ENCODE measurements at places on chromosomes 13 and 19.
A peak's percentile ranks its signal among the peaks of the same experiment; 100 is the strongest.

DNA sequence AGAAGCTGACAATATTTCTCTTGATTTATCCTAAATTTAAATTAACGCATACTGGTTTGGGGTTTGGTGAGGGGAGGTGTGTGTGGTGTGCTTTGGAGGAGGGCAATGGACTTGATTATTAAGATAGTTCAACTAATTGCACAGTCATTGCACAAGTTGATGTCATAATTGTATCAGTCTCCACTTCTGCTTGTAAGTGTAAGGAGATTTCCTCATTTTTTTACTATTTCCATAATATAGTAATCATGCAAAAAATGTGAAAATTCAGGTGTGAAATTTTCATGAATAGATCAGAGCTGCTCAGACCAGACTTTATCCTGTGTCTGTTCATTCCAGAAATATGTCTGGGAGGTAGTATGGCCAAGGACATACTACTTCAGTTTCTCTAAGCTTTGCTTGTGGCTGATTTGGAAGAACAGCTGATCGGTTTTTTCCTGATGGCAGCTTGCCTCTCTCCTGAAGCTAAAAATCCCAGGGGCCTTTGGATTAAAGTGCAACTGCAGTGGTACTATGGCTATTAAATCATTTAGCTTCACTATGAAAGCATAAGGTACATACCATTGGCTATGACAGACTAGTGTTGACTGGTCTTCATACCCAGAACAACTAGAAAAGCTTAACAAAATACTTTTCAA lies 201.8 kb upstream of the MIR17HG start:
- DNase-seq = no peak

- DNase-seq = no peak
Measured at GRCh38 chr19:4829001-4829712, 2.4 kb downstream of the TICAM1 start.

GRCh38 chr19:1634938-1635243 lies 17.5 kb downstream of the TCF3 start:
- DNase-seq = no peak

GRCh38 chr13:105349082-105349723 lies 1186.3 kb downstream of the EFNB2 start:
- DNase-seq = no peak

GRCh38 chr19:29086646-29087045 lies 126.3 kb downstream of the UQCRFS1 start:
- no peak for DNase-seq

DNA sequence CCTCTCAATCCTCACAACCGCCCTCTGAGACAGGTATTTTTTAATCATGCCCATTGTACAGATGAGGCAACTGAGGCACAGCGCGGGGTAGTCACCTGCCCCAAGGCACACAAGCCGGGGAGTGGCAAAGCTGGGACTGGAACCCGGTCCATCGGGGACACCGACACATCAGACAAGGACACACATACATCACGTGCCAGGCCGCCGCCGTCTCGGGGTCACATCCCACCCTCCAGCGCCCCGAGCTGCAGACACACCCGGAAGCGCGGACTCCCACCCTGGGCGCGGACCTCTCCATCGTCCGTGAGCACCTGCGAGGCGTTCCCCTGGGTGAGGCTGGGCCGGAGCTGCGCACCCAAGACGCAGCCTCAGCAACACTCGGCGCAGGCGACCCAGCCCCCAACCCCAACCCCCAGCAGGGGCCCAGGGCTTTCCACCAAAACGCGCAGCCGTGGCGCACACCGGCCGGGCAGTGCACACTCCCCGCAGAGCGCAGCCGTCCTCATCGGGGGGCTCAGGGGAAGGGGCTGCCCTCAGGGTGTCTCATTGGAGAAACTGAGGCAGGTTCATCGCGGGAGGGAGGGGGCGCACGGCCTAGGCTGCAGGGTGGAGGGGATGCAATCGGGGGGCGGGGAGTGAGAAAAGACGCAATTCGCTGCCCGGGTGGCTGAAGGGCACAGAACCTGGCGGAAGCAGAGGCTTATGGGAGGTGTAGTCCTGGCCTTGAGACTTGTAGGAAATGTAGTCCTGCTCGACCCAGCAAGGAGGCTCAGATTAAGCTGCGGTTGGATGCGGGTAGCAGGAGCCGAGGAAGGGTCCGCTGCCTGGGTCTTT lies 1.9 kb upstream of the LMTK3 start:
- DNase-seq = peak; percentile 55
